ENCODE measurements at places on chromosomes 11 and 22.

DNA sequence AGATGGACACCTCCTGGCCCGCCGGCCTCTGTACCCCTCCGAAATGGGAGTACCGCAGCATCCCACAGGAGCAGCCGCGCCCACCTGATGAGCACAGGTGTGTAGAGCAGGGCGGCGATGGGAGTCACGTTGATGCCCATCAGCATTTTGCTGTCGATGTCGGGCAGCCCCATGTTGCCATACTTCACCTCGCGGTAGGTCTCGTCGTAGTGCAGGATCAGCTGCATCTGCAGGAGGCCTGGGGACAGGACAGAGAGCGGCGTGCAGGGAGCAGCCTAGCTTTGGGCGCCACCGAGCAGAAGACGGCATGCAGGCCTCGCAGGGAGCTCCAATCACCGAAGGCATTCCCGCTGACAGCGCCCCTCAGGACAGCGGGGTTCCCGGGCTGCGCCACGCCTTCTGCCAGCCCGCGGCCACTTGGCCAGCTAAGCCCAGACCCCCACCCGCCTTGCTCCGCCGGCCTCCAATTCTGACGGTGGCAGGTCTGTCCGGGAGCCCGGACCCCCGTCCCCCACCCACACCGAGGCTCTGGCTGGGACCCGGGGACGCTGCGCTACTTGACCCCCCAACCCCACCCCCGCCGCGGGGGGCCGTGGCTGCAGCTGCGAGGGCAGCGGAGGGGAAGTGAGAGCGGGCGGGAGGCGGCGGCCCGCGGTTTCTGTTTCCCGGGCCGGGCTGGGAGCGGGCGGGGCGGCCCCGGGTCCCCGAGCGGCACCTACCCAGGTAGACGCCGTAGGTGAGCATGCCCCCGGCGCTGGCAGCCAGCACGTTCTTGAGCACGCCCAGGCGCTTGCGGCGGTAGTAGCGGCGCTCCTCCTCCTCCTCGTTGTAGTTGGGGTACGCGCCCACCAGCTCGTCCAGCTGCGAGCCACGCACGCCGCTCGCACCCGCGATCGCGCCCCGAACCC, 705 bp downstream of the UNC93B1 start:
- peak; percentile 66 for DNase-seq

DNA sequence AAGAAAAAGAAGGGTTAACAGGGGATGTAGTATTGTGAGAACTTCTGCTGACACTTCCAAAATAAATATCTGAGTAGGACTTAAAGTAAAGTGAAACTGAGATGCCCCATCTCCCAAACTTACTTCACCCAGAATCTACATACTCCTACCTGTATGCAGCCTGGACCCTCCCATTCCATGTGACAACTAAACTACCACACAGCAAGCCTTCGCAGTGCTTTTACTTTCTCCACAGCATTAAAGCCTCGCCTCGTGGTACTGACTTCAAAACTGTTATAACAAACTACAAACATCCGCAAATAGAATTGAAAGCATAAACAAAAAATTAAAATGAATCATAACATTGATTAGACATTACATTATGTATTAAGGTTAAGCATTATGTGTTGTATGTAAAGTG, 985 bp downstream of the MPZL2 start:
- DNase-seq, result no peak

GRCh38 chr11:126594921-126595367, 239.5 kb downstream of the ST3GAL4 start:
- no peak for DNase-seq

GRCh38 chr11:66883016-66883965, 26.4 kb downstream of the LRFN4 start:
- DNase-seq, result peak; percentile 60

- no peak for DNase-seq
Observed at GRCh38 chr22:26592421-26592891, 2.5 kb upstream of the TPST2 start.

- no peak for DNase-seq
Observed at GRCh38 chr11:102846292-102846691, 2.9 kb upstream of the MMP3 start.

DNA sequence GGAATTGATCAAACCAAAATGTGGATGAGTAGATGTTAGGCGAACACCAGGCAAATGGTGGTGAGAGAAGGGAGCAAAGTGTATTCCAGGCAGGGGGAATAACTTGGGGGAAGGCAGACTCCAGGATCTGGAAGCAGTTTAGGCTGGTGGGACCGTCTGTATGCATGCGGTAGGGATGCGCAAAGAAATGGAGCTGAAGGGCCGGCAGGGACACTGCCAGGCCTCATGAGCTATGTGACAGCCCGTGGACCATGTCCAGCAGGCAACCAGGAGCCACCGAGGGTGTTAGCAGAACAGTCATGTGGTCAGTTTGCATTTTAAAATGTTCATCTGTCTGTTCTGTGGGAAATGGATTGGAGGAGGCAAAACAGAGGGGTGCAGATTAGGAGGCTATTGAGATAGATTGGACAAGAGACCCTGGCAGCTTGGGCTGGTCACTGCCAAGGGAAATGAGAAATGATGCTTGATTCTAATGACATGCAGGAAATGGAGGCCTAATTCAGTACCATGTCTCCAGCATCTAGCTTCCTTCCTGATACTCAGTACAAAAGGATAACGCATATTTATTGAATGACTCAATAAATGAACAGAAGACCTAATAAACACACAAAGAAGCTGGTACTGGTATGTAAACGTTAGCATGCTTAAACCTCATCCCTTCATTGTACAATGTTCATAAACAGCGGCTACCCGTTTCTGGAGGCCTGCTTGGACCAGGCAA, 412.4 kb downstream of the BUD13 start:
- DNase-seq, result no peak

GRCh38 chr11:90532125-90532524, 309.3 kb upstream of the CHORDC1 start:
- no peak for DNase-seq

DNA sequence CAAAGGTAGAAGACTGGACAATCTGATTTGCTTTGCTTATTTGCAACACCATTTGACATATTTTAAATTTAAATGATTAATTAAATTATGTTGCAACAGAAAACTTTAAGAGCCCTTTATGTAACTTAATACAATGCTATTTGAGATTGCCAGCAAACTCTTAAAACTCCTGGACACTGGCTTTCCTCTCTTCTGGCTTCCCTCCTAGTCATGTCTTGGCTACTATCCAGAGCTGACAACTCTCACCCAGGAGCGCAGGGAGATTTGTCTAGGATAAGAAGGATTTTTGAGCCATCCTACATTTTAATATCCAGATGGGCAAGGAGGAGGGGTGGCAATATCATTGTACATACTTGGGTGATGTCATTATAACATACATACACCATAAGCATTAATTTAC, 134.3 kb downstream of the ELP4 start:
- DNase-seq, result no peak

DNA sequence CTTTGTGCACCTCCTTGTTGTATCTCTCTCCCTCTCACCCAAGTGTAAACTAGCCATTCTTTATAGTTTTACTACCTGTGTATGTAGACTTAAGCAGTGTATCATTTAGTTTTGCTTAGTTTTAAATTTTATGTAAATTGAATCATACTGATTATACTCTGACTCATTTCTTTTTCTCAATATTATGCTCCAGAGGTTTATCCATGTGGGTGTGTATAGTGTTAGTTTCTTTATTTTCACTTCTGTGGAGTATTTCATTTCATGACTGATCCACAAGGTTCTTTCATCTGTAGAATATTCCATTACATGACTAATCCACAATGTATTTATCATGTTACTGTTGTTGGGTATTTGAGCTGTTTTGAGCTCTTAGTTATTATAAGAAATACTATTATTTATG, 62.0 kb downstream of the CCDC34 start:
- DNase-seq, result no peak

GRCh38 chr22:20834725-20835124, 23.9 kb downstream of the PI4KA start:
- DNase-seq, result no peak

DNA sequence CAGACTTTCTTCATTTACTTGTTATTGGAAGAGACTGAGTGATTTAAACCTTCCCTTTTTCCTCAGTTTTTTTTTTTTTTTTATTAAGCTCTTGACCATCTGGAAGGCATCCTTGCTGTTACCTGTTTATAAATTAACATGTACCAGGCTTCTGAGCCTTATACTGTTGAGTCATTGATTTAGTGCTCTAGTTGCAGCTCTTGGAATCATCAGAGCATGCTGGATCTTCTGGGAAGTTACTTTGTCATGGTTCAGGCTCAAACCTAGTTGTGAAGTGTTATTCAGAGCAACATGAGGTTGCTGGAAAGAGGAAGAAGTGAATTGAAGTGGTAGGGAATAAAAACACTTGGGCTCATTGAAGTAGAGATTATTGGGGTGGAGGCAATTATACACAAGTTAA, 6.3 kb downstream of the ZDHHC5 start:
- DNase-seq, result no peak

GRCh38 chr11:128236506-128237498, 350.6 kb downstream of the ETS1 start:
- no peak for DNase-seq

GRCh38 chr11:81286959-81287358, 1446.7 kb downstream of the FAM181B start:
- no peak for DNase-seq

DNA sequence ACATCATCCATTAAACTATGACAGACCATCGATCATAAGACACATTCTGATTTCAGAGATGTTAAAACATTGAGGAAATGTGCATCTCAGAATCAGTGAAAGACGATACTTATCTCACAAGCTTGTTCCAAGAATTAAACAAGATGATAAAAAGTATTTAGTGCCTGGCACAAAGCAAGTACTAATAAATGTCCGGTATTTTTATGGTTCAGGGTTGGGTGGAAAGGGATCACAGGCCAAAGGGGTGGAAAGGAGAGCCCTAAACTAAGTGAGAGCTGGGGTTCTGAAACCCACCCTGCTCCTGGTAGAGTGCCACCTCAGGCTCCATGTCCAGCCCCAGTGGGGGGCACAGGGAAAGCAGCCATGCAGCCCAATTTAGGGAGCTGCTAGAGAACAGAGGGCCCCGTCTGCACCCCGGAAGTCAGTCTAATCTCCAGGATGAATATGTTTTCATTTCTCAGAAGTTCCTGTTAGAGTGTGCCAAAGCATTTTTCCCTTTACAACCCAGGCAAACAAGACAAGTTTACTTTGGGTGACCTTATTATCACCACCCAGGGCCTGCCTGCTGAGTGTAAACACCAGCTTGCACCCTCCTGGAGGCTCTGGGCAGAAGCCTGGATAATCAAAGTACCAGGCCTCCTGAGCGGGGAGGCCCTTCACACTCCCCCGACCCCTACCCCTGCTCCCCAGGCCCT, 3.8 kb upstream of the CREB3L1 start:
- no peak for DNase-seq

- DNase-seq, result no peak
Observed at GRCh38 chr11:12420706-12421105, 43.3 kb downstream of the PARVA start.

DNA sequence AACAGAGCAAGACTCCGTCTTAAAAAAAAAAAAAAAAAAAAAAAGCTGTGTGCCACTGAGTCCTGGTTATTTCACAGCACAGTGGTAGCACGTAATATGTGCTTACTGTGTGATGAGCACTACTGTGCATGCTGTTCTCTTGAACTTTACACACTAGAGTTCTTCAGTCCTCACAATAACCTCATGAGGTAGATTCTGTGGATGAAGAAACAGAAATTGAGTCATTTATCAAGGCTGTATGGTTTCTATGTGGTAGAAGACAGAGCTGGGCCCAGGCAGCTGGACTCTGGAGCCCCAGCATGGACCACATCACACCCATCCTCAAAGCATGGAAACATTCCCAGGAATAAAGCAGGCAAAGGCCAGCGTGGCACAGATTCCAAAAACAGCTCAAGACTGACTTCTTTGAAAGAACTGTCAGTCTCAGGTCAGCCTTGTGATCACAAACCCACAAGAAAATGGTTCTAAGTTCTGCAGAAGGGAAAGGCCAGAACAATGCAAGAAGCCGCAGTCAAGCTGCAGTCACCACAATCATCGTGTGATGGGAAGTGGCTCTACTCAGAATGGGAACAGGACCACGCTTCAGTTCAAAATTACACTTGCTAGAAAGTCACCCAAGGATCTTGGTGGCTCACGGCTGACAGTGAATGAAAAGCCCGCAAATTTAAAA, 49.5 kb downstream of the MICAL3 start:
- no peak for DNase-seq

- DNase-seq, result no peak
Observed at GRCh38 chr11:76005756-76006155, 190.7 kb downstream of the UVRAG start.

- DNase-seq, result no peak
Observed at GRCh38 chr22:19841641-19842392, 12.9 kb downstream of the GNB1L start.

GRCh38 chr11:6656936-6657335, 1.3 kb upstream of the DCHS1 start:
- DNase-seq, result no peak

DNA sequence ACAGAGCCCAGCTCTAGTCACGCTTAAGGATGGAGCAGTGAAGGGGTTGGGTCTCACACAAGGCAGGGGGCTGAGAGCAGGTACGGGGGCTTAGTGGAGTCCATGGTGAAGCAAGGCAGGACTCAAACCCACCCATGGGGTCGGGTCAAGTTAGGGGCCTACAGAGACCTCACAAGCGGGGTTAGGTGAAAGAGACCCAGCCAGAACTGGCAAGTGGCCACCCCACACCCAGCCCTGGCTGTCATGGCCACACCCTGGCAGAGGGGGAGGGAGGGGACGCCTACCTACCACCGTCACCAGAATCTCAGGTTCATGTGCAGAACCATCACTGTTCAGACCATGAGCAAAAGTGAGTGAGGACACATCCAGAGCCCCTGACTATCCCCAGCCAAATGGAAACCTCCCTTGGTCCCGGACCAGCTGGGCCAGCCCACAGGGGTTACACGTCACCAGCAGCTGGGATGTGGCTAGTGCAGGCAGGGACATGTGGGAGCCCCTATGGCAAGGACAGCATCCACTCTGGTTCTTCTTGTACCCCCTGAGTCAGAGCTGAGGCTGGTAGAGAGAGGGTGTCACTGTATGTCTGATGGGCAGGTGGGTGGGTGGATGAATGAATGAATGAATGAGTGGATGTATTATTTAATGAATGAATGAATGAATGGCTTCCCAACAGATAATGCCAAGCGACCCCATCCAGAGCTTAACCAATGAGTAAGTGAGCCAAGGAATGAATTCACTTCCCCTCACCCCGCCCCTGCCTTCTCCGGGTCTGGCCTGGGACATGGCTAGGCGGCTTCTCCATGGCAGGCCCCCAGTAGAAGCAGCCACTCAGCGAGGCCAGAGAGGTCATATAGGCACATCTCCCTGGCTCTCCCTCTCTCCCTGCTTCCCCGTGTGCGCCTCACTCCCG, 681.6 kb downstream of the TBC1D22A start:
- DNase-seq, result no peak

Measured in Right ventricle myocardium superior (tissue), 1 donor.